Hematopoietic multipotent progenitor cell treated with erythropoietin and hydrocortisone succinate and interleukin-3 and kit ligand, for 8 days (in vitro differentiated cells): ENCODE measurements at places on chromosomes 11 and 22.

DNA sequence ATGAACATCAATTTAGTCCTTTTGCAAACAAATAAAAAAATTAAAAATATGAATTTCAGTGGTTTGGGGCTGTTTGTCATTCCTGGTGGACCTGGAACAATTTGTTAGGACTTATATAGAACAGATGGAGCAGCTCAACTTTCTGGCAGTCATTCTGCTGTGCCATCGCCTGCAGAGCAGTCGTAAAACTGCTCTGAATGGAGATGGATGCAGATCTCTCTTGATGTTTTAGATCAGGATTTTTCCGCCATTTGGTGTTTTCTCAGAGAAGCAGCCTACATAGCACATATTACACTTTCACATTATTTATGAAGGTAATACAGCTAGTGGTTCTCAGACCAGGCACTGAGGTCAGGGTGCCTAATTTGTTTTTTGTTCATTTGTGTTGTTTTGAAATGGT, 31.8 kb upstream of the HSPA8 start:
- no peak for DNase-seq

- DNase-seq = peak; percentile 100
Observed at GRCh38 chr22:24728790-24729637, 45.5 kb downstream of the PIWIL3 start.

- DNase-seq = no peak
Observed at GRCh38 chr22:37039466-37039865, 12.1 kb upstream of the KCTD17 start.

DNA sequence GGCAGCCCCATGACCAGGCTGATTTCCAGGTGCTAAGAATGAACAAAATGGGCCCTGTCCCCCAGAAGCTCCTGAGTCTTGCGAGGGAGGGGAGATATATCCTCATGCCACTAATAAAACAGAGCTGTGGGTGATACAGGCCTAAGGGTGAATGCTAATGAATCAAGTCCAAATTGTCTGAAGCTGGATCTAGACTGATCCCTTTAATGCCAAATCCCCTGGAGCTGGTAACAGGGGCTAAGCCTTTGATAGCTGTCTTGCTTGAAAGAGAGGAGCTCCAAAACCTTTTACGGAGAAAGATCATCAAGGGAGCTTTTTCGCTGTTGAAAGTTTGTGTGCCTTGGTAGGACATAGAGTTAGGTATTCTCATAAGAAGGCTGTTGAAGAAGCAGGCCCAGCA, 79.7 kb downstream of the PPFIBP2 start:
- no peak for DNase-seq

GRCh38 chr11:48043111-48043990, 63.0 kb downstream of the PTPRJ start:
- DNase-seq = no peak

GRCh38 chr11:134801570-134801969, 389.5 kb upstream of the B3GAT1 start:
- no peak for DNase-seq
